ENCODE measurements at places on chromosomes 16 and 17.

- no peak for DNase-seq
Observed at GRCh38 chr17:54518706-54519105, 381.9 kb upstream of the TOM1L1 start.

DNA sequence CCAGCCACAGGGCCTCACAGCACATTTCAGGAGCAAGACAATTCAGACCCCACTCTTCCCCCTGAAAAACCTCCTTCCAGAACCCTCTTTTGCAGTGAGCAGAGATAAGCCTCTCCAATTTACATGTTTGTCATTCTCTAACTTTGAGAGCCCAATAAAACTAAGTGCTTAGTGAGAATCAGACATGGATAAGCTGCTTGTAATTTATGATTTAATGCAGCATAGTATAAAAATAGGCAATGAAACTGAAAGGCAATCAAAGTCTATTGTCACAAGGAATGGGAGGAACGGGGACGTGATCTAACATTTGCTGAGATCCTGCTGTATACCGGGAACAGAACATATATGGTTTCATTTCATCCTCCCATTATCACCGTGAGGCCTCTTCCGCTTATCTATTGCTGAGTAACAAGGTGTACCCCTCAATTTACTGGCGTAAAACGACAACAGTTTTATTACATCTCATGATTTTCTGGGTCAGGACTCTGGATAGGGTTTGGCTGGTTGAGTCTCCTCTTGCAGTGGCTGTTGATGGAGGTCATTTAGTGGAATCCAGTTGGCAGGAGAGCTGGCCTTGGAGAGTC is 597.4 kb downstream of the MAF start:
- DNase-seq: no peak

DNA sequence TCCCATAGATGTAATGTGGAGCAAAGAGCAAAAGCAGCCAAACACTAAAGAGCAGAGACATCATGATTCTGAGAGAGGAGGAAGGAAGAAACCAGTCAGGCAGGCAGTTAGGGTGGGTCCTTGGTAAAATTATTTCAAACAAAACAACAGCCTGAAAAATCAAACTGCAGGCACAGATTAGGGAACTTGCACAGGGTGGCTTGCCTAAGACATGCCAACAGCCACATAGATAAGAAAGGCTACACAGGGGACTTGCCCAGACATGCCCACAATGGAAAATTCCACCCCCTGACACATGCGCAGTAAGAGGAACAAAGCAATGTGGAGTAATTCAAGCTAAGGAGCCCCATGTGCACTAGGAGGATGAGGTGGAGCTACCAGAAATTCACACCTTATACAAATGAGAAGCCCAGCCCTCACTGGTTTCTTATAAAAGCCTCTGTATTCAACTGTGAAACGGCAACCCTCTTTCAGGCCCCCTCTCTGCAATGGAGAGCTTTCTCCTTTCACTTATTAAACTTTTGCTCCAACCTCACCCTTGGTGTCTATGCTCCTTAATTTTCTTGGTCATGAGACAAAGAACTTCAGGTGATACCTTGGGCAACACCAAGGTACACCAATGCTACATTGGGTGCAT is 7.3 kb upstream of the GAS7 start:
- DNase-seq: no peak

DNA sequence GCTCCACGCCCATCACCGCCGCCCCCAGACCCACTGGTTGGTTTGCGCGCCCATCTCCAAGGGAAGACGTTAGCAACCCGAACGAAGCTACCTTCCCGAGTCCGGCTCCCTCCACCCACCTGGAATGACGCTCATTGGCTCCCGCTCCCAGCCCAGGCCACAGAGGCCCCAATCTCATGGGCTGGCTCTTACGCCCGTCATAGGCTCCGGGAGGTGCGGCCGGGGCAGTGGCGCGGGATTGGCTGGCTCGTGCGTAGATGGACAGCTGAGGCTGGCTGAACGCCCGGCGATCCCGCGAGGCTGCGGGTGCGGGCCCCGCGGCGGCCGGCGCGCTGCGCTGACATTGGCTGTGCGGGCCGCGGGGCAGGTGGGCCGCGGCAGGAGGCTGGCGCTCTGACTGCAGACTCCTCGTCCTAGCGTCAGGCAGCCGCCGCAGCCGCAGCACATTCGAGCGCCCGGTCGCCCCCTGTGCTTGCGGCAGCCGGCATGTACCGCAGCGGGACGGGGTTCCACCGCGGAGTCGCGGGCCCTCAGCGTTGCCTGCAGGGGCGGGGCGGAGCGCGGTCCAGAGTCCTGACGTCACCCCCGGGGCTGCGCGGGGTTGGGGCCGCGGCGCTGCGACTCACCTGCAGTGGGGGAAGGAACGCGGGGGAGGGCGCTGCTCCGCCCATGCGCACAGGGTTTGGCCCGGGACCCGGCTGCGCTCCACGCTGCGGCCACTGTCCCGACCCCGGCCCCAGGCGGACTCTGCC is 453 bp upstream of the MYH10 start:
- DNase-seq: peak; percentile 61

DNA sequence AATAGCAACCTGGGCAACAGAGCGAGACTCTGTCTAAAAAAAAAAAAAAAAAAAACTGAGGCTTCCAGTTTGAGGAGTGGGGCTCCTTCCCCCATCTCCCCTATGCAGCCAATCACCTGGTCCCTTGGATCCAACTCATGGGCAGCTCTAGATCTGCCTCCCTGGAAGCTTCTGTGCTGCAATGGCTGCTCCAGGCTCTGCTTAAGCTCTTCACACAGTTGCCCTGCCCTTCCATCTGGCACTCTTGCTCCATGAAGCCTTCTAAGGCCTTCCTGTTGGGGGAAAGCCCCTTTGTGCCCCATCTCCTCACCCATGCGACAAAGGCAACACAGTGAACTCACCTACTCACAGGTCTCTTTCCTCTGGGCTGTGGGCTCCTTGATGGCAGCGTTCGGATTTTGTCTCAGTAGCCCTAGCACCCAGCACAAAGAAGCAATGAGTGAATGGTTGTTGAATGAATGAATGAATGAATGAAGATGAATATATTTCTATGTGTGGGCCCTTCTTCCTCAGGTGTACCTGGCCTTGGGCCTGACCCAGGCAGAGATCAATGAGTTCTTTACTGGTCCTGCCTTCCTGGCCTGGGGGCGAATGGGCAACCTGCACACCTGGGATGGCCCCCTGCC is 1.9 kb downstream of the NAGLU start:
- no peak for DNase-seq

DNA sequence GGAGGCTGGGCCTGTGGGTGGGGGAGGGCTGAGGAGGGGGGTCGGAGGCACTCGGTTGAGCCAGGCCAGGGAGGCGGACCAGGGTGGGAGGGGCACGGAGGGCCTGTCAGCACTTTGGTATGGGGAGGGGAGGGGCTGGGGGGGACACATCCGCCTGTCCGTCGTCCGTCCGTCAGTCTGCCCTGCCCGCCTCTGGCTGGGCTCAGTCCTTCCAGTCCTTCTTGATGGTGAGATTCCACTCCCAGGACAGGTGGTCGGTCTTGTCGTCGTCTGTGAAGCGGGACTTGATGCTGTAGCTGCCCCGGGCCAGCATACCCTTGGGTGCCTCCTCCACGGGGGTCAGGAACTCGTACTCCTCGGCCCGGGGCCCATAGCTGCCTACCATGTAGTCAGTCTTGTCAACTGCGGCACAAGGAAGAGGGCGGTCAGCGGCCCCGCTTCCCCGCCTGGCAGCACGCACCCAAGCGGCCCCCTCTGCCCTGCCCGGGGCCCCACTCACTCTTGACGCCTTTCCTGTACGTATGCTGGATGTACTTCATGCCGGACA is 2.4 kb downstream of the ARHGDIA start:
- no peak for DNase-seq

Data from activated CD8-positive, alpha-beta memory T cell treated with anti-CD3 and anti-CD28 coated beads for 1 hour (primary cell).